Glutamatergic neuron (in vitro differentiated cells): ENCODE measurements at places on chromosomes 4 and X. TPM values are rescaled to one million over a fixed set of nuclear protein-coding genes. Genes with fewer than 3 reads are reported as not detected.

DNA sequence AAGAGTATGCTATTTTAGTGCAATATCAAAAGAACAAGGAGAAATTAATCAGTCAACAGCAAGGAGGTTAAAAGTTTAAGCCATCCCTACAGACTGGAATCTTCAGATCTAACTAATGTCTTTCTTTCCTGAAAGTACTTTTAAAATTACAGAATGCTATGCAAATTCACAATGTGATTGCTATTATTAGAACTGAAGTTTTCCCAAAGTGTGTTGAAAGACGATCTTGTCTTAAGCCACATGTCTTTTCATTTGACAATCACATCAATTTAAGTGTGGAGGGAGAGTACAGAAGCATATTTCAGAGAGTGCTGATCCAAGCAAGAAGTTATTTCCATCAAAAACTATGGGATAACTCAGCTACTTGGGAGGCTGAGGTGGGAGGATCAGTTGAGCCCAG, 64.7 kb upstream of the TNIP3 start:
- DNase-seq: no peak

DNA sequence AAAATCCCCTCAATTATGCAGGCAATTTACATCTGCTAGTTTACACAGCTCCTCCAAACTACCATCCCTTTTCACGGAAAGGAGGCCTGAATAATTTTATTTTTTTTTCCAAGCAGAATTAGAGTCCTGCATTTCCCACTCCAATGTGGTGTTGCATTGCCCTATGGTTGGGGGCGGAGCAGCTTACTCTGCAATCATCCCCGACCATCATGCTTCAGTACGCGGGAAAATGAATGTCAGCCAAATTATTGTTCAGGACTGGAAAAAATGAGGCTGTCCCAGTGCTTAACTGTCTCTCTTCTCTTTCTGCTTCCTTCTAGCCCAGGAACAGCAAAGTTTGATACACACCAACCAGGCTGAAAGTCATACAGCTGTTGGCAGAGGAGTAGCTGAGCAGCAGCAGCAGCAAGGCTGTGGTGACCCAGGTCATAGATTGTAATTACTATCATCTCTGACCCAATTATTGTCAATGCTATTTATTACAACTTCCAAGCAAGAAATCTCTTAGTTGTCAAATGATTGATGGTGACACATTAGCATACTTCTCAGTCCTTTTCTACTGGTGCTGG, 28.3 kb downstream of the MMRN1 start:
- no peak for DNase-seq

DNA sequence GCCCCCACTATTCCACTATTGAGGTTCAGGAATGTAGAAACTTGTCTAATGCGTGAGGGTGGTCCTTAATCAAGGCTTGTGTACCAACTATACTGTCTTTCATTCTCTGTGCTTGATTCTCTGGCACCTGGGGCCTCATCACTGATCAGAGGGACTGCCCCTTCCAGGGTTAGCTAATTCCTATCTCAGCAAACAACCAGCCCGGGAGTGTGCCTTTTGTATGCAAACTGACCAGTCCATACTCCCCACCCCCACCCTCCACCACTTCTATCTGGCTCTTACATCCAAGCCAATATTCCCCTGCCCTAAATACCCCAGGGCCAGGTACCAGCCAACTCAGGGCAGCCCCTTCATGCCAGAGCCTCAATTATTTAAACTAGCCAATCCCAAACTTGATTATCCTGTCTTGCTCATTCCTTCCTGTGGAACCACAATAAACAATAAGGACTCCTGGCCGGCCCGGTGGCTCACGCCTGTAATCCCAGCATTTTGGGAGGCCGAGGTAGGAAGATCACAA, 59.3 kb downstream of the FTHL17 start:
- no peak for DNase-seq

DNA sequence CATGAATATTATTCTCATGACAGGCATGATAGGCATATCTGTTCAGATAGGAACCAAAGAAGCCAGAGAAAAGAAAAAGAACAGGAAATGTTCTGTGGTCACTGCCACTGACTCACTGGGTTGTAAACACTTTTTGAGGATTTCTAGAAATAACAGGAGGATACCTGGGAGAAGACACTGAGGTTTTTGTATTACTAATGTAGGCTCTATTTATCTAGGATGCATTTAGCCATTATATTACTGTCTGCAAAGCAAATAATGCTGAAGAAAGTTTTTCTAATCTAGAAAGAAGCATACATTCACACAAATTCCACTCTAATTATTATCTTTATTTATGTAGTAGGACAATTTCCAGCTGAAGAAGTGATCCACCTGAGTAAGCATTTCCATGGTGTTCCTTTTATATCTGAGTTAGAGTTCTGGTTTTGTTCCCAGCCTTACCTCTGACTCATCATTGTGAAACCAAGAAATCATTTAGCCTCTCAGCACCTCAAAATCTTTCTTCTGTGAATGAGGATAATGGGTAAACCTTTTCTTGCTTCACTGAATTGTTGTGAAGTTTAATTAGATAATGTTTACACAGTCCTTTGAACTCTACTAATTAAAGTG, 40.2 kb upstream of the EPGN start:
- no peak for DNase-seq

GRCh38 chr4:168931215-168931650, 78.8 kb downstream of the CBR4 start:
- no peak for DNase-seq

- DNase-seq: no peak
Observed at GRCh38 chr4:53994382-53995102, 69.9 kb downstream of the CHIC2 start.

DNA sequence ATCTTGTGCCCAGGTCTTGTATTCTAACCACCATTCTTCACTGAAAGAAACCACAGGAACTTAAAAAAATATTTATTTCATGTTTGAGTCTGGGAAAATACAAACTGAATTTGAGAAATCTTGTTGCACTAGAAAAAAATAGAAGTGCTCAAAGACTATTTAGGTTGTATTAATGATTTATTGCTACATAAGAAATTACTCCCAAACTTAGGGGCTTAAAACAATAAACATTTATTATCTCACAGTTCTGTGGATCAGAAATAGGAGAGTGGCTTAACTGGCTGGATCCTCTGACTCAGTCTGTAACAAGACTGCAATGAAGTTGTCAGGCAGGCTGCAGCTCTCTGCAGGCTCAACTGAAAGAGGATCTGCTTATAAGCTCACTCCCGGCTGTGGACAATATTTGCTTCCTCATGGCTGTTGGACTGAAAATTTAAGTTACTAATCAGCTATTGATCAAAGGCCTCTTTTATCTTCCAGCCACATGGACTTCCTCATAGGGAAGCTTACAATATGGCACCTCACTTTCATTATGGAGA, 295.4 kb upstream of the FAM241A start:
- no peak for DNase-seq

GRCh38 chr4:99630857-99631360, 26.7 kb downstream of the C4orf54 start:
- DNase-seq: no peak

DNA sequence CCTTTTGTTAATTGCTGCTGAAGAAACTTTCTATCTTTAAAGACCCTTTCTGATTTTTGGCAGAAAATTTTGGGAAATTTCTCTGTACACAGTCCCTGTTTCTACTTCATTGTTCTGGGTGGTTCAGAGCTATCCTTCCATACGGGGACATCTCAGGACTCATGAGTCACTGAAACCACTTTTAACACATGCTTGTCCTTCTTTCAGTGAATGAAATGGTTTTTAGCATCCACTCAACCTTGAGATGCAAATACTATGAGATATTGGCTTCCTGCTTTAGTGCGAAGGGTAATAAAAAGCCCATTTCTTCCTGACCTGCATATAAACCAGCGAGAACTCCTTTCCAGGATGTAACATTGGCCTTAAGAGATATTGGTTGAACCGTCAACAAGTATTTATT, 158.0 kb downstream of the REPS2 start:
- no peak for DNase-seq

- DNase-seq: no peak
Observed at GRCh38 chr4:90840828-90841227, 713.6 kb downstream of the CCSER1 start.

- no peak for DNase-seq
Observed at GRCh38 chr4:105483840-105484239, 10.0 kb upstream of the PPA2 start.

DNA sequence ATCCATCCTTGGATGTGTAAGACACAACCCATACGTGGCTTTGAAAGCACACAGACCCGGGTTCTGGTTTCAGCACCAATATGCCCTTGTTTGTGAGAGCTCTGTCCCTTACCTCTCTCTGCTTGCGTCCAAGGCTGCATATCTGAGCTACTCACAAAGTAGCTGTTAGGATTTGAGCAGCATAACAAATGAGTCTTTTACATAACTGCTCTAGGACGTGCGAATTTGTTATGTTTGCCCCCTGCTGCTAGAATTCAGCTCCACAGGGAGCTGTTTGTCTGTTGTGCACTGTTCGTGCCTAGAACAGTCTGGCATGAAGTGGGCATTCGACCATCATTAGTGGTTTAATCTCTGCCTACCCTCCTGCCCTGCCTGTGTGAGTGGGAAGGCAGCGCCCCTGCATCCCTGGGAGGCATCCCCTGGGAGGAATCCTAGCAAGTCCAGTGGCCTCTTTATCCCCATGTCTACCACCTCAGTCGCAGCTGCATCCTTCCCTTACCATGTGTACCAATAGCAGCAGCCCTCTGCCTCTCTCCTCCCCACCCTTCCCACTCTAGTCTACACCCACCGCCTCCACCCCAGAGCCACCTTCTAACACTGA, 42.1 kb downstream of the SLC2A9 start:
- DNase-seq: no peak

GRCh38 chrX:109863811-109864210, 130.8 kb upstream of the ACSL4 start:
- no peak for DNase-seq

DNA sequence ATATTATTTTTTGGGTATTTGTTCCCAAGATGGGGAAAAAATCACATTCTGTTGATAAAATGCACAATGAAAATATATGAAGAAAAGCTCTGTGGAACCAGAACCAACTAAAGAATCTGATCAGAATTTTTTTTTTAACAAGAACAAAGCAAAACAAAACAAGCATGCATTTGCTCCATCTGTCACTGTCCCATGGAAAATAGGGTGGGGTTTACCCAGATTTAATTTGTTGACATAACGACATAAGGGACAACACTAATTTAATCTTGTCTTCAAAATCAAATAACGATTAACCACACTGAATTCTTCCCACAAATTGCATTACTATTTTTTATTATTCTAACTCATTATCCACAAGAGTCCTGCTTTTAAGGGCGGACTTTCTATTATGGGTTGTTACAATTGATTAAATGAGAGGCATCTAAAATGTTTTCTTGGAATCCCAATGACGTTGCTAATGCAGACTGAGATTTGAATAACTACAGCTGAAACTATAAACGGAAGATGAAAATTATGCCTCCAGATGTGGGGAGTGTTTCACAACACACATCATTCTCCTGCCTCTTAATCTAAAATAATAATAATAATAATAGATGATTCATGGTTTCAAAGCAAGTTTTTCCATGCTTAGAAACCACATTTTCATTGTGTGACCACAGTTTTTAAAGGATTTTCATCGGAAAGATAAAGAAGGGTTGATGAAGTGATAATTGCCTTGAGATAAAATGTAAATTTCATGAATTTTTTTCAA, 307.0 kb upstream of the CPEB2 start:
- DNase-seq: no peak

SLC49A3 gene
- total RNA-seq: not detected

TAF7L gene
- total RNA-seq: 0.25 TPM
